ENCODE measurements at places on chromosomes 7 and 10. TPM values are rescaled to one million over a fixed set of nuclear protein-coding genes. Genes with fewer than 3 reads are reported as not detected.

DNA sequence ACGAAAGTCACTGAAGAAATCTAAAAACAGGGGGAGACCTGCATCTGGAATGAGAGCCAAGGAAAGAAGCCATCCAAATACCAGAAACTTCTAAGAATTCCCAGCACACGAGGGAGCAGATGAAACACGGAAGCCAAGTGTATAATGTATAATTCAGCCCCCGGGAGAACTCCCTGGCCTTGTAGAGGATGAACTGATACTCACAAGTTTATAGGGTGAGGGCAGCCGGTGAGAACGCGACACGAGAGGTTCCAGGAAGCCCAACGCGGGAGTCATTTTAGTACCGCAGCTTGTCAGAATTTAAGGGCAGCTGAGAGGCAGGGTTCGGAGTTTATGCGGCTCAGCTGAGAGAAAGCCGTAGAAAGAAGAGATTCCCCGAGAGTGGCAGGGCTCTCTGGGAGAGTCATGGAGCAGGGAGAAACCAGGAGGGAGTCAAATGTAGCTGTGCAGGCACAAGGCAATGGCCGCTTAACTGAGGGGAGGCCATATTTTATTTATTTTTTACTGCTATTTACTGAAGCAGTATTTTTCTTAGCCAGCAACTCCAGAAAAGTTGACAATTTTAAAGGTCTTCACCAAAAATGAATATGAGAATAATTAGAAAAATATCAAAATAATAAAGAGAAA is 164.0 kb downstream of the NPSR1 start:
- peaks cover 2% of the 10 kb centered on the region for H3K4me1 ChIP-seq
- no peak for DNase-seq

Gene GIMAP1
- total RNA-seq: 6.8 TPM

DNA sequence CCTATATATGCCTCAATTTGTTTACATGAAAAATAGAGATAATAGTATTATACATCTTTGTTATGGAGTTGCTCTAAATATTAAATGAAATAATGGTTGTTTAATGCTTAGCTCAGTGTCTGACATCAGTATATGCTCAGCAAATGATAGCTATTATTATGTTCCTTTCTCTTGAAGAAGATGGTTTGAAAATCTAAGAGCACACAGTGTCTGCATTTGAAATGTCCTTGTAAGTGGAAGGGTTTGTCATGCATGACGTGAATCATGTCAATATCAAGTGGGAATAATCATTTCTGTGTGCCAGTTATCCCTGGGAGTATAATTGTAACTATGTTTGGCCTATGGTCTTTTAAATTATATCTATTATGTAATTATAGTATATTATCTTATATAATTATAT is 377.5 kb upstream of the SORCS1 start:
- no peak overlapping the region for H3K4me3 ChIP-seq
- H3K4me1 ChIP-seq: no peaks in the 10 kb centered on the region
- no peaks in the 10 kb centered on the region for H3K36me3 ChIP-seq

- no peaks in the 10 kb centered on the region for H3K4me1 ChIP-seq
- H3K27ac ChIP-seq: no peak overlapping the region
These were observed 39.5 kb downstream of the WNT2 start for GRCh38 chr7:117283371-117283770.

Gene FAM131B
- total RNA-seq: 2.6 TPM

DNA sequence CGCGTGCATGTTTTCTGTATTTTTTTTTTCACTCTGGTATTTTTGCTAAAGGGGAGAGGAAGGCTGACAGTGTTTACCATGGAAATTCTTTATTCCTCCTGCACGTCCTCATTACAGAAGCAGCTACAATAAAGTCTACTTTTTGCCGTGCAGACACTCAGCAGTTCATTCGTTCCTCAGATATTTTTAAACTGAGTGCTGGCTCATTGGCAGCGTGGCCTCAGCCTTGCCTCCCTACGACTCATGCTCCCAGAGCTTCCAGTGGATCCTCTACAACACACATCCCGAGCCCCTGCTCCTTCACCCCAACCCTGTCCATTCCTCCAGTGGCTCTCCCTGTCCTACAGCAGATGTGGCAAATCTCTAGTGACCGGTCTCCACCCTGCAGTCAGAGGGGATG is 239.2 kb upstream of the ZMIZ1 start:
- H3K27me3 ChIP-seq: peaks cover 12% of the 10 kb centered on the region
- no peak overlapping the region for H3K4me3 ChIP-seq
- H3K4me1 ChIP-seq: no peaks in the 10 kb centered on the region
- no peak for DNase-seq
- no peaks in the 10 kb centered on the region for H3K36me3 ChIP-seq

Gene ARHGEF35
- 1.7 TPM for total RNA-seq

DNA sequence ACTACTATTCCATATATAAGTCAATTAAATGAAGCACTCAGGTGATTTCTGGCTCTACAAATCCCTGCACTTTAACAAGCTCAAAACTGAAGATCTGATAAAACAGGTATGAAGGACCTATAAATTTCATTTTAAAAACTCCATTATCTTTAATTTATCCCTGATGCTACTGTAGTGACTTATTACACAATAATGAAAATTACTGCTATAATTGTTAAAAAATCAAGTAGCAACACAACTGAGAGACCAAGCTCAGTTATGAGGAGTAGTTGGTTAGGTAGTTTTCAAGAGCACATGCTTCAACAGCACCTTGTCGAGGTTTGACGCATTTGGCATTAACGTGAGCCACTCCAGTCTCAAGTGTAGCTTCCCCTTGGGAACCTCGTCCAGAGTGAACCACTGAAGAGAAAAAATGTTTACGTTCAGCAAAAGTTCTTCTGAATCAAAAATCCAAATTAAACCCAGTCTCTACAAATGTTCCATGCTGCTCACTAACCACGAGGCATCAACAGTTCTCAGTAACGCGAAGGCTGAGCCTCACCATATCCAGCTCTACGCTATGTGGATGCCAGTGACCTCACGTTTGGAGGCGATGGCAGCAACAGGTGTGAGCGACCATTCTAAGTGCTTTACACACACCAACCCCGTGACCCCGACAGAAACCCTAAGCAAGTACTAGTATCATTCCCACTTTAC is 55.3 kb upstream of the NCAPG2 start:
- DNase-seq: no peak
- H3K27ac ChIP-seq: no peak overlapping the region
- H3K4me3 ChIP-seq: no peak overlapping the region
- no peaks in the 10 kb centered on the region for H3K4me1 ChIP-seq
- peaks cover 56% of the 10 kb centered on the region for H3K36me3 ChIP-seq

- H3K27ac ChIP-seq: no peak overlapping the region
- DNase-seq: no peak
- H3K4me3 ChIP-seq: no peak overlapping the region
These were observed 502 bp downstream of the SLC18A3 start for GRCh38 chr10:49610458-49611165.

GRCh38 chr7:7201578-7202374 is 19.4 kb downstream of the C1GALT1 start:
- H3K36me3 ChIP-seq: peaks cover 51% of the 10 kb centered on the region
- H3K4me3 ChIP-seq: peak overlapping the region; percentile 46
- no peaks in the 10 kb centered on the region for H3K27me3 ChIP-seq
- H3K4me1 ChIP-seq: peaks cover 63% of the 10 kb centered on the region

- peaks cover 6% of the 10 kb centered on the region for H3K4me1 ChIP-seq
- no peak for DNase-seq
- H3K27me3 ChIP-seq: peaks cover 78% of the 10 kb centered on the region
- H3K4me3 ChIP-seq: no peak overlapping the region
- H3K27ac ChIP-seq: no peak overlapping the region
These were observed 3.7 kb downstream of the PLXNA4 start for GRCh38 chr7:132572526-132572925.

GRCh38 chr7:45067582-45067981 is 21.2 kb downstream of the NACAD start:
- H3K4me3 ChIP-seq: no peak overlapping the region
- no peak overlapping the region for H3K27ac ChIP-seq

GRCh38 chr7:133755901-133756300 is 371.2 kb upstream of the LRGUK start:
- H3K27me3 ChIP-seq: no peaks in the 10 kb centered on the region
- DNase-seq: no peak
- H3K4me1 ChIP-seq: no peaks in the 10 kb centered on the region
- H3K27ac ChIP-seq: no peak overlapping the region

GRCh38 chr7:149828357-149829309 is 9.5 kb upstream of the ZNF862 start:
- peaks cover 9% of the 10 kb centered on the region for H3K27me3 ChIP-seq
- H3K4me3 ChIP-seq: no peak overlapping the region
- DNase-seq: no peak

Gene SNX13
- total RNA-seq: 24.4 TPM

Gene HECW1
- total RNA-seq: not detected

DNA sequence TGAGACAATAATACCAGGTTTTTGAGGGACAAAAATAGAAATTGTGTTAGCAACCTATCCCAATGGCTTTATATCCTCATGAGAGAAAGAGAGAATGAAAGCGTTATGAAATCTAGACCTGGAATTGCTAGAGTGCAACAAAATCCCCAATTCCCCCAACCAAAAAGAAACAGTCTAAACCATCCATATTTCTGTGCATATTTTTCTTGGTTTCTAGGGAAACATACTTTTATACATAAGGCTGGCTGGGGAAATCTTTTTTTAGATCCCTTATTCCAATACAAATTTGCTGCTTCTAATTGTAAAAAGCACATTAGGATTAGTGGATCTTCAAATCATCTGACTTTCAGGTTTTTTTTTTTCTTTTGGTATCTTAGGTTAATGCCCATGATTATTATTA is 277.0 kb upstream of the SEMA3A start:
- no peak overlapping the region for H3K27ac ChIP-seq
- H3K4me1 ChIP-seq: no peaks in the 10 kb centered on the region
- H3K4me3 ChIP-seq: no peak overlapping the region
- no peaks in the 10 kb centered on the region for H3K36me3 ChIP-seq

Data from activated CD8-positive, alpha-beta memory T cell treated with anti-CD3 and anti-CD28 coated beads, Interleukin-2, amount 10 ng/mL, durations not matched to agents 7 days and 5 days (primary cell).